ENCODE measurements at places on chromosomes 4 and X. TPM values are rescaled to one million over a fixed set of nuclear protein-coding genes. Genes with fewer than 3 reads are reported as not detected.

Gene CABS1
- total RNA-seq = 0.09 TPM

Gene PDZD4
- total RNA-seq = 5.2 TPM

Gene MAGEA8
- total RNA-seq = not detected

- H3K4me3 ChIP-seq = no peak within 1 kb of the TSS
- no peak for DNase-seq
- no peak within 1 kb of the TSS for H3K27ac ChIP-seq
- H3K36me3 ChIP-seq = no peaks in the 10 kb centered on the region
Observed at GRCh38 chrX:15500497-15500966, at the start of gene BMX. BMX (plus strand) TSS chrX:15500807; CDS start chrX:15508354, 7,547 bp downstream.

- H3K36me3 ChIP-seq = no peaks in the 10 kb centered on the region
- no peak overlapping the region for H3K27ac ChIP-seq
- no peak overlapping the region for H3K4me3 ChIP-seq
- DNase-seq = no peak
- no peaks in the 10 kb centered on the region for H3K4me1 ChIP-seq
Observed at GRCh38 chrX:19684311-19684710, 169.0 kb upstream of the MAP3K15 start.

GRCh38 chr4:139279760-139280620 lies at the start of gene MGARP:
MGARP (minus strand) TSS chr4:139280225; CDS start chr4:139280158, 67 bp downstream.
- H3K27me3 ChIP-seq = peaks cover 52% of the 10 kb centered on the region
- H3K4me1 ChIP-seq = no peaks in the 10 kb centered on the region
- no peaks in the 10 kb centered on the region for H3K36me3 ChIP-seq
- H3K4me3 ChIP-seq = peak within 1 kb of the TSS; percentile 65
- H3K27ac ChIP-seq = no peak within 1 kb of the TSS
- DNase-seq = peak; percentile 85

DNA sequence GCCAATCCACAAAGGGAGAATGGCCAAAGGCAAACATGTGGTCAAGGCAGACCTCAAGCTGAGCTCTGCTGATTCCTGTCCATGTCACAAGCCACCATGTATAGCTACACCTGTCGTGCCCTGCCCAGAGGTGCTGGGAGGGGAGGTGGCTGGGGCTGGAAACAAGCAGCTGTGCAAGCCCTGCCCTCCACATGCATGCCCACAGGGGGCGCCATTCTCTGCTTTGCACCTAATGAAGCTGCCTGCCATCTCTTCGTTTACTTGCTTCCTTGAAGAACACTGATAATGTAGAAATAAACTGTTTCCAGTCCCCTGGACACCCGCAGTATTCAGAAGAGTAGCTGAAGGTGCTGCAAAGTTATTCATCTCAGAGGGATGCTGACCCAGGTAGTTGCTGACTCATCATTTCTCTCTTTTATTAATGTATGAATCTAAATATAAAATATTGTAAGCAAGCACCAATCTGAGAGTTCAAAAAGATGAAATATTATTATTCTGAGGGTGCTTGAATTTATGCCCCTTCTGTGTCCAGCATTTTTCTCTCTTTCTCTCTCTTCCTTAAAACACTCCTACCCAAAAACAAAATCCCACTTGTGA lies 278.6 kb downstream of the ADGRA3 start:
- no peak overlapping the region for H3K27ac ChIP-seq
- H3K27me3 ChIP-seq = no peaks in the 10 kb centered on the region
- H3K36me3 ChIP-seq = no peaks in the 10 kb centered on the region
- peaks cover 24% of the 10 kb centered on the region for H3K4me1 ChIP-seq
- peak; percentile 76 for DNase-seq

GRCh38 chr4:114209584-114209983 lies 230.1 kb upstream of the ARSJ start:
- H3K4me1 ChIP-seq = peaks cover 6% of the 10 kb centered on the region
- H3K4me3 ChIP-seq = no peak overlapping the region
- no peak overlapping the region for H3K27ac ChIP-seq
- H3K27me3 ChIP-seq = no peaks in the 10 kb centered on the region
- DNase-seq = no peak

- no peak overlapping the region for H3K4me3 ChIP-seq
- peaks cover 9% of the 10 kb centered on the region for H3K4me1 ChIP-seq
- no peak overlapping the region for H3K27ac ChIP-seq
- H3K36me3 ChIP-seq = no peaks in the 10 kb centered on the region
Observed at GRCh38 chr4:182700362-182701160, 216.6 kb downstream of the DCTD start.

GRCh38 chr4:80535551-80535950 lies 200.0 kb downstream of the CFAP299 start:
- no peak for DNase-seq
- H3K27ac ChIP-seq = no peak overlapping the region
- H3K4me1 ChIP-seq = peaks cover 9% of the 10 kb centered on the region
- no peaks in the 10 kb centered on the region for H3K36me3 ChIP-seq
- H3K4me3 ChIP-seq = no peak overlapping the region
- no peaks in the 10 kb centered on the region for H3K27me3 ChIP-seq

DNA sequence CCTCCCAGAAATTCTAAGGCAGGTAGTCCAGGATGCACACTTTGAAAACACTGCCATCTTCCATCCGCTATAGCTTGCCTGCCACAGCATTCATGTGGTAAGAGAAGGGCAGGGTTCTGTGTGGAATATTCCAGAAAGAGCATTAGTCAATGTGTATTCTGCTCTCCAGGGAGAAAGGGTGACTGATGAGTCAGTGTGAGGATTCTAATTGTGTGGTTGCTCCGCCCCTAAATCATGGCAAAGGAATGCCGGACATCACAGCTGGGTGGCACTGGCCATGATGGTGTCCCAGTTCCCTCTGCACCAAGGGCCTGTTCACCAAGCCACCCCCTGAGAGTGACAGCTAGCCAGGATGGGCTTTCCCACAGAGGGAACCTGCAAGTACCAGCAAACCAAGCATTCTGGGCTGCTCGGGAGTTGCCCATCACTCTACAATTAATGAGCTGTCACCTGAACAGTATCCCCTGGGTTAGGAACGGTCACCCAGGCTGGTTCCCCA lies 9.5 kb downstream of the IDS start:
- no peaks in the 10 kb centered on the region for H3K4me1 ChIP-seq
- no peak for DNase-seq
- H3K4me3 ChIP-seq = no peak overlapping the region
- no peaks in the 10 kb centered on the region for H3K27me3 ChIP-seq
- H3K36me3 ChIP-seq = no peaks in the 10 kb centered on the region
- no peak overlapping the region for H3K27ac ChIP-seq

DNA sequence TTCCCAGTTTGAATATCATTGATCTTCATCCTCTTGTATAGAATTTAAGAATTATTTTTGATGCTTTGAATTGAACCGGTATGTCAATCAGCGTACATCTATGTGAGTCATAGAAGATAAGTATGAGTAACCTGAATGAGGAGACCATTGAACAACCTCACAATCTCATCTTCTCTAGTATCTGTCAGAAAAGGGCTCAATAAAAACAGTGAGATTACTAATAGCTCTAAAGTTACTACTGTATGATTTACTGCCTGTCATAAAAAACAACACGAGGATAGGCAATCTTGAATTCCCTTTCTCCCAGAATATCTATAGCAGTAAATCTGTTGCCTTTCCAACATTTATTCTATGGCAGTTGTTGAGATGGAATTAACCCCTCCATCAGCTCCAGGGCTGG lies 36.1 kb downstream of the PHOX2B start:
- H3K27ac ChIP-seq = no peak overlapping the region
- no peaks in the 10 kb centered on the region for H3K4me1 ChIP-seq
- DNase-seq = no peak

DNA sequence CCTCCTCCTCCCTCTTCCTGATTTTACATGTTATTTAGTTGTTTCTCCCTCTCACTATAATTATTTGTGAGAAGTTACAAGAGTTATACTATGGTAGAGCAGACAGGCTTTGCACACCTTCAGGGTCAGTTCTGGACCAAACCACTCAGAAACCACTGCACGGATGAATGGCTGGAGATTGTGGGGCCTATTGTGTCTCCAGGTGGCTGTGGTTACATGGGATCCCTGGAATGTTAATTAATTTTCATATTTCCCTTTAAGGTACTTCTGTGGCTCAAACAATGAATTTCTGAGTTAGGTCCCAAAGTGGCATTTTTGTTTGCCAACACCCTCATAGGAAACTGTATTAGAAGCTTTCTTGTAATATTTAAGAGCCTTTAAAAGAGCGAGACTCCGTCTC lies 151.9 kb downstream of the BMPR1B start:
- H3K27me3 ChIP-seq = no peaks in the 10 kb centered on the region
- H3K4me1 ChIP-seq = peaks cover 15% of the 10 kb centered on the region
- no peak for DNase-seq
- H3K36me3 ChIP-seq = no peaks in the 10 kb centered on the region

- no peaks in the 10 kb centered on the region for H3K27me3 ChIP-seq
- no peak for DNase-seq
- H3K27ac ChIP-seq = no peak overlapping the region
- no peaks in the 10 kb centered on the region for H3K36me3 ChIP-seq
- H3K4me1 ChIP-seq = no peaks in the 10 kb centered on the region
Observed at GRCh38 chrX:113275804-113276203, 435.2 kb upstream of the AMOT start.

DNA sequence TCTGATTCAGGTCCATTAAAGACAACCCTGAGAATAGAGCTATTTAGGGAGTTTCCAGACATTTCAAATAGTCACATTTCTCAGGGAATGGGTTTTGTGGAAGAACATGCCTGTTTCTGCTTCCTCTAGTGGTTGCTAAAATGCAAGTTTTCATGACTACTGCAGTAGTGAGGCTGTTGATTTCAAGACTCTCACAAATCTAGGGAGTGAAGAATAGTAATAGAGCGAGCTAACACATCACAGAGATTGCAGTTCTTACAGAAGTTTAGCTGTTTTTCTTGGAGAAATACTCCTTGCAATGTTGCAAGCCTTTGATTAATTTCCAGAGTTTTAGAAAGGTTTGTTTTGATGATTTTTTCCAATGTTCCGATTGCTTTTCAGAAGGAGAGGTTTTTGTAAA lies 610.2 kb upstream of the HTR2C start:
- no peak overlapping the region for H3K4me3 ChIP-seq
- DNase-seq = no peak
- H3K27ac ChIP-seq = peak overlapping the region; percentile 41
- peaks cover 8% of the 10 kb centered on the region for H3K4me1 ChIP-seq
- peaks cover 39% of the 10 kb centered on the region for H3K36me3 ChIP-seq

DNA sequence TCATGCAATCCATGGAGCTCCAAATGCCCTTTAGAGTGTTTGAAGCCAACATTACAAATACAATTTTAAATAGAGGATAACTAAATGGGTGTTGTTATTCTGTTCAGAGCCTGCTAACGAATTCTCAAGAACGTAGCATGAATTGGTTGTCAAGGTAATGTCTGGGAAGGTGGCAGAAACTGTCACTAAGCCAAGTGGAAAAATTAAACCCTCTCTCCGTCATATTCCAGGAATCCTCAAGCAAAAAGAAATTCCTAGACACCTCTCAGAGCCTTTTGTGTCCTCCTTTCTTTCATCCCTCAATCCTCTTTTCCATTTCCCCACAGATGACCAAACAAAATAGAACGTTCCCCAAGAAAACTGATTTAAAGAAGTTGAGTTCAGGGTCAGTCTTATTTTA lies 204.0 kb downstream of the MID1 start:
- no peaks in the 10 kb centered on the region for H3K27me3 ChIP-seq
- DNase-seq = no peak

- H3K4me3 ChIP-seq = no peak overlapping the region
- peaks cover 9% of the 10 kb centered on the region for H3K36me3 ChIP-seq
- H3K27me3 ChIP-seq = no peaks in the 10 kb centered on the region
- H3K27ac ChIP-seq = no peak overlapping the region
Observed at GRCh38 chr4:125483278-125483677, 168.5 kb downstream of the FAT4 start.

DNA sequence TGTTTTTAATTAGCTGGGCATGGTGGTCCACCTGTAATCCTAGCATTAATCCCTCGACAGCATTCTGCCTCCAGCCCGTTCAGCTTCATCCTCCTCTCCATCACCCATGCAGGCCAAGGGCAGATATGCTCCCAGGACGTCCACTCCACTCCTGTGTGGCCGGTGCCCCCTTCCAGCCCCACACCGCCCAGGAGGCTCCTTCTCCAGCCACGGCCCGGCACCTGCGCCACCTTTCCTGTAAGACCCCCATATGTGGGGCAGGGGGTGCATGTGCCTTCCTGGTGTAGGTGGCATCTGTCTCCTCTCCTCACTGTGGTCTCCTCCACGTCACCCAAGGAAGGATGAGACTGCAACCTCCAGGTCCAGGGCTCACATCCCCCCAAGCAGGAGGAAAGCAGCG lies 57.0 kb upstream of the MXD4 start:
- no peaks in the 10 kb centered on the region for H3K36me3 ChIP-seq
- H3K27me3 ChIP-seq = no peaks in the 10 kb centered on the region
- DNase-seq = no peak
